ENCODE measurements at places on chromosomes 5 and 9.

- no peak for DNase-seq
Measured at GRCh38 chr5:103347716-103348423, 89.3 kb downstream of the MACIR start.

GRCh38 chr5:135813758-135814157, 20.7 kb upstream of the SLC25A48 start:
- no peak for DNase-seq

DNA sequence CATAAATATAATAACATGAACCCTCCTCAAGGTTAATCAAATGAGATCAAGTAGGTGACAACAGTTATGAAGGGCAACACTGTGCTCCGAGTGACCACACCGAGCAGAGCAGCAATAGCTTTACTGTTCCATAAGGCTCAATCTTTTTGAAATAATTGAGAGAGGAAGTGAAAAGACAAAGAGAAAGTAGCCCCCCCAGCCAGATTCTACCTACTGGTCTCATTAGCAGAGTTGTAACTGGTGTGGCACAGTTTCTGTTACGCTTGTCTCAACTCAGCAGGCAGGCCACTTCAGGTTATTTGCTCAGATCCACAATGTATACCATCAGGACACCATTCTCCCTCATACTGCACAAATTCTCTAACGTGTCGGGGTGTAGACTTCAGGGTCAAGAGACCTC, 14.0 kb downstream of the PRUNE2 start:
- no peak for DNase-seq

GRCh38 chr5:74082512-74083055, 456.6 kb downstream of the ARHGEF28 start:
- DNase-seq = no peak

GRCh38 chr5:42951293-42951840, 88.8 kb downstream of the ANXA2R start:
- DNase-seq = peak; percentile 74

DNA sequence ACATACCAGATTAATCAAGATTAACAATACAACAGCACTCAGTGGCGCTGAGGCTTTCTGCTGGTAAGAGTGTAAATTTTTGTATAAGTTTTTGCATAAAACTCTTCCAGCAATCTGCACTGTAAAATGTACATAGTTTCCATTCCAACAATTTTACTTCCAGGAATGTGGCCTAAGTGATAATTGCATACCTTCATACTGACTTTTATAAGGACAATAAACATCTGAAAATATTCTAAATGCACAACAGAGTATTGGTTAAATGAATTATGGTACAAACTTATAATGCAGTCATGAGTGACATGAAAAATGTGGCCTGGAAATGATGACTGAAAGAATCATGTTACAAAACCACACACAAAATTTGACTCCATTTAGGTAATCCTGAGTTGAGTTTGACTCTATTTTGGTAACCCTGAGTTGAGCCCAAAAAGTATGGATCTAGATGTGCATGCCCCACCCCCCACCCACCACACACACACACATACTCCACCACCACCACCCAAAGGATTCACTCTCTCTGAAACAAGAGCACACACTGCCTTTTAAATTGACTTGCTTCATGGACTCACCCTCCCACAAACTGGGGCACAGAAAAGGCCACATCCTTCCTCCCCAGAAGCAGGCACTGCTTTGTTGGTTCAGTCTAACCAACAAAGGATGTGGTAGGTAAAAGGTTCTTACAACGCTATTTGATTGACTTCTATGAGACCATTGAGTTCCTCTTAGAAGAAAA, 137.6 kb downstream of the SUSD1 start:
- no peak for DNase-seq
